ENCODE measurements at places on chromosomes 13 and 19.

DNA sequence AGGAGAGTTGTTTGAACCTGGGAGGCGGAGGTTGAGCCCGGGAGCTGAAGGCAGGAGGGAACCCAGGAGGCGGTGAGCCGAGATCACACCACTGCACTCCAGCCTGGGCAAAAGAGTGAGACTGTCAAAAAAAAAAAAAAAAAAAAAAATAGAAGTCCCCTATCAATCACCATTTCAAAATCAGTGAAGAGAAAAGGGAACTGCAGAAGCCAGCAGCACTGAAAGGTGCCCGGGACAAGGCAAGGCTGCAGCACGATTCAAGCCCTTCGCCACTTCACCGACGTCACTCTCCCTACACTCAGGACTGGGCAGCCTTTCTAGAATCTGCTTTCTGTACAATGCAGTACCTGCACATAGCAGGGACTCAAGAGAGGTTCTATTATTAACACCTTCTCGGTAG lies 21.9 kb upstream of the USP12 start:
- no peak for DNase-seq

GRCh38 chr19:10998666-10999065 lies 37.8 kb downstream of the SMARCA4 start:
- no peak for DNase-seq

DNA sequence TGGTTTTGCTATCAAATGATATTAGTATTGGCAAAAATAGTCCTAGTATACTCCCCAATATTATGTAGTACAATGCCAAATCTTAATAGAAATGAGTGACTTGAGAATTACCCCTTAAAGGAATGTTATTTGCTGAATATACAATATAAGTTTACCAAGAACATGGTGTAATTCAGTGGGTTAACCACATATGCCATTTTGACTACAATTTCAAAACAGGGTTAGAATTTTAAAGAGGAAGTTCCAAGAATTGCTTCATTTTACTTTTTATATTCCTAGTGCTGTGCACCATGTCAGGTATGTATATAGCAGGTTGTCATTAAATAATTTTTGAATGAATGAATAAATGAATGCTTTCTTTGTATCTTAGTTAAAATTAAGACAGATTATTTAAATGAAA lies 66.3 kb downstream of the LMO7 start:
- no peak for DNase-seq

- DNase-seq: no peak
These were observed 51.3 kb upstream of the ZNF536 start for GRCh38 chr19:30320916-30321315.

DNA sequence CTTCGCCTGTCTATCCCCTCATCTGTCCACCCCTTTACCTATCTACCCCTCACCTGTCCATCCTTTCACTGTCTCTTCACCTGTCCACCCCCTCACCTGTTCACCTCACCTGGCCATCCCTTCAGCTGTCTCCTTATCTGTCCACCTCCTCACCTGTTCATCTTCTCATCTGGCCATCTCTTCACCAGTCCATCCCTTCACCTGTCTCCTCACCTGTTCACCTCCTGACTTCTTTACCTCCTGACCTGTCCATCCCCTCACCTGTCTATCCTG lies 13.2 kb upstream of the KANK2 start:
- DNase-seq: no peak

- DNase-seq: no peak
These were observed 25.2 kb upstream of the XPO4 start for GRCh38 chr13:20927596-20928257.

- no peak for DNase-seq
These were observed 21.1 kb upstream of the ZNF766 start for GRCh38 chr19:52248241-52248640.

DNA sequence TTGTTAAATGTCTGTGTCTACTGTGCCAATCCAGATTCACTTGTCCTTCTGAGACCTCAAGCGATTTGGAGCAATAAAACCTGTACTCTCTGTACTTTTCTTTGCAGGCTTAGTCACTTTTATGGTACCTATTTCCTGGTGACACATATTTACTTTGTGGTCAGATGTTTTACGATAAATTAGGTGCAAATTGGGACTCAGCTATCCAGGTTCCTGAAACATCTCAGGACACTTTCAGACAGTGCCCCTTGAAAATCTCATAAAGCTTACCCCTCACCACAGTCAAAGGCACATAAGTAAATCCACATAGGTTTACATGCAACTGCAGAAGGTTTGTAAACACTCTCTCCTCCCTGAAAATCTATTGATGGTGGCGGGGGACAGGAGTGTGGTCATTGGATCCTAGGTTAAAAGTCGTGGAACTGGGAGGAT lies 438.8 kb downstream of the EFNB2 start:
- peak; percentile 27 for DNase-seq

DNA sequence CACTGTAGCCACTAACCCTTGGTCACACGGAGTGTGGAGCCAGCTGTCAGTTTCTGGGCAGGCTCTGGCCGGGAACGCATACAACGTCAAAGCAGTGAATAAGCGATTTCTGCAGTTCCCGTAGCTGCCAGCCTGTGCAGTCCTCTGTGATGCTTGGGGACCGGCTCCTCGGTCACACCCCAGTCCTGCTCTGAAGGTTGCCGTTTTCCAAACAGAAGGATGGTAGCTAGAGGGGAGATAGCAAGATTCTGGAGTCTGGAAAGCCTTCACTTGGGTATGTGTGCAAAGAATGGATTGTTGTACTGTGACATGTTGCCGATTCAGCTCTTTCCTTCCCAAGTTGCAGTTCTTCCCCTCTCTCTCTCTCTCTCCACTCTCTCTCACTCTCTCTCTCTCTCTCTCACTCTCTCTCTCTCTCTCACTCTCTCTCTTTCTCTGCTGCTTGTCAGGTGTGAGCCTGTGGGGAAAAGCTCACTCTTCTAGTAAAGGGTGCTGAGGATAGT lies 38.7 kb upstream of the C1QTNF9 start:
- DNase-seq: peak; percentile 46

DNA sequence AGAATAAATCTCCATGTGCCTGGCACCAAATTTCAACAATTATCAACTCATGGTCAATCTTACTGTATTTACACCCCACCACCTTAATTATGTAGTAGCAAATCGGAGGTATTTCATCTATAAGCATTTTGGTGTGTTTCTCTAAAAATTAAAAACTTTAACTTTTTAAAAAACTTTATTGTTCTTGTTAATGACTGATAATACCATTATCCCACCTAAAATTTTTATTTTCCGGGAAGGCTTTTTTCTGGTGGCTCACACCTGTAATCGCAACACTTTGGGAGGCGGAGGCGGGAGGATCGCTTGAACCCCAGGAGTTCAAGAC lies 453 bp upstream of the PDCD2L start:
- no peak for DNase-seq

DNA sequence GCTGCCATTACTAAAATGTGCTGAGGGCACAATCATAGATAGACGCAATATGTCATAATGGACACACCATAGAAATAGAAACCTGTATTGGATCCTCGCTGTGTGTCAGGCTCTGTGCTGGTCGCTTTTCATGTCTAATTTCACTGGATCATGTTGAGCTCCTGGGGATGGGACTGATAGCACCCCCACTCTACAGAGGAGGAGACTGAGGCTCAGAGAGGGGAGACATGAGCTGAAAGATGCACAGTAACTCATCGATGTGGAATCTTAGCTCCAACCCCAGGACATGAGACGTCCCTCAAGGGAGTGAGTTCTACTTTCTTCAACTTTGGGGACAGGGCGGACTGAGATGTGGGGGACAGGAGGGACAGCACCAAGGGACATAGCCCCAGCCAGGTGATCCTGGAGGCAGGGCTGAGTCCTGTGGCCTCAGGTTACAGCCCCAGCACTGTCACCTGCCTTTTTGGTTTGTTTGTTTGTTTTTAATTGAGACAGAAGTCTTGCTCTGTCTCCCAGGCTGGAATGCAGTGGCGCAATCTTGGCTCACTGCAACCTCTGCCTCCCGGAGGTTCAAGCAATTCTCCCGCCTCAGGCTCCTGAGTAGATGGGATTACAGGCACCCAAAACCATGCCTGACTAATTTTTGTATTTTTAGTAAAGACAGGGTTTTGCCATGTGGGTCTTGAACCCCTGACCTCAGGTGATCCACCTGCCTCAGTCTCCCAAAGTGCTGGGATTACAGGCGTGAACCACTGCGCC lies 6.6 kb upstream of the GIPC1 start:
- no peak for DNase-seq

GRCh38 chr19:48203222-48203793 lies 32.8 kb downstream of the ZSWIM9 start:
- no peak for DNase-seq

GRCh38 chr19:8491574-8491973 lies 10.9 kb downstream of the PRAM1 start:
- DNase-seq: no peak

DNA sequence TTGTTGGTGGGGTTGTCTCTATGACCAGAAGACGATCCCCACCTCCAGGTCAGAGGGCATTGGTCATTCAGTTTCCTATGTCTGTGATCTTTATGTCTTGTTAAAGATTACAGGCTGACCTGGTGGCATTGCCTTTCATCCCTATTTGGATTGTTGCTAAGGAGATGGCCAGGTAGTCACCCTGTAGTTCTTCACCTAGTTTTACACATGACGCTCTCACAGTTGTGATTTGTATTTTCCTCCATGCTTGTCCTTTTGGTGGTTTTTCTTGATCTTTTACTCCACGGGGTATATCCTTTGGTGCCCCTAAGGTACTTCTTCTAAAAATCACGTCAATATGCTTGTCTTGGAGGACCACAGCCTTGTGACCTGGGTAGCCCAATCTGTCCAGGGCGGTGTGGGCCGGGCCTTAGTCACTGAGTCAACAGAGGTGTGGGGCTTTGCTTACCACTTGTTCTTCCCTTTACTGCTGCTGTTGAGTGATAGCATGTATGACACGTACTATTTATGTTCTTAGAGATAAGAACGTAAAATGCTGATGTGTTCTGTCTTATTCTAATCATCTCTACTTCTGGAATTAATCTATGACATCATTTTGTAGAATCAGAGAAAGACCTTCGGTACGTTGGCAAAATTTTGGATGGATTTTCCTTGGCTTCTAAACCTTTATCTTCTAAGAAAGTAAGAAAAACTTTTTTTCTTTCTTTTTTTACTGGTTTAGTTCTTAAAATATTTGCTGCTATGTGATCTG lies 20.1 kb downstream of the GPATCH1 start:
- no peak for DNase-seq

DNA sequence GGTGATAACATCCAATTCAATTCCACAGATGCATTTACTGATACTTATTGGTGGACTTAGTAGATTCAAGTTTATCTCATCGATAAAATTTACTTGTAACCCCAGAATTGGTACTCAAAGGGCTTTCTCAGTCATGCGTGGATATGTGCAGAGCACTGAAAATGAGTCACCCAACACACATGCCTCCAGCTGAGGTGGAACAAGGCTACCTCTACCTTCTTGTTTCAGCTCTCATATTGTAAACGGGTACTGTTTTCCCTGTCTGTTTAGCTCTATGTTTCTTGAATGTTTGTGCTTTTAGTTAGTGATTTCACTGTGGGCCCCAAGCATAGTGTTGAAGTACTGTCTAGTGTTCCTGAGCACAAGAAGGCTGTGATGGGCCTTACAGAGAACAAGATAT lies 1.5 kb downstream of the LRRC63 start:
- DNase-seq: no peak

- no peak for DNase-seq
These were observed 27.1 kb downstream of the MBNL2 start for GRCh38 chr13:97249093-97249795.

GRCh38 chr13:23709536-23709935 lies 139.3 kb downstream of the TNFRSF19 start:
- DNase-seq: no peak

GRCh38 chr13:111859354-111860230 lies 207.4 kb upstream of the SOX1 start:
- no peak for DNase-seq

DNA sequence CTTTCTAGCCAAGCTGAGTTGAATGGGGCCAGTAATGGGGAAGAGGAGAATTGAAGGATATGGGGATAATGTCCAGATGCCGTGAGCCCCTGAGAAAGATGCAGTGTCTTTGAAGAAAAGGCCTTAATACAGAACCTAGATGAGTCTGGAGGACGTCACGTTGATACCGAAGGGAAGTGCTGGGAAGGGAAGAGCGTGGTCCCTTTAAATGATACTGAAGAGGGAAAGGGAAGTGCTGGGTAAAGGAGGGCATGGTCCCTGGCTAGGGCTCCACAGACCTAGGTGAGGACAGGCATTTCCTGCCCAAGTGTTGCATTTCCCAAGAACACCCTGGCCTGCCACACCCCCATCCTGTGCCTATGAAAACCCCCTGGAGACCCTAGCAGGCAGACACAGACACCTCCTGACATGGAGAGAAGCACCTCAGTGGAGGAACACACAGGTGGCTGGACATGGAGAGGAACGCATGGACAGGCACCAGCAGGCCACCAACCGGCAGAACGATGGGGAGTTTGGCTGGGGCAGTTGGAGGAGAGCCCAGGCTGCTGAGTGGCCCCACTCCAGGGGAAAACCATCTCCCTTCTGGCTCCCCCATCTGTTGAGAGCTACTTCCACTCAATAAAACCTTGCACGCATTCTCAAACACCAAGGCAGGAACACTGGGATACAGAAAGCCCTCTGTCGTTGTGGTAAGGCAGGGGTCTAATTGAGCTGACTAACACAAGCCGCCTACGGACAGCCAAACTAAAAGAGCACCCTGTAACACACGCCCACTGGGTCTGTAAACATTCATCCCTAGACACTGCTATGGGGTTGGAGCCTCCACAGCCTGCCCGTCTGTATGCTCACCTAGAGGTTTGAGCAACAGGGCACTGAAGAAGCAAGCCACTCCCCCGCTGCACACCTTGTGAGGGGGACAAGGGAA lies 34.9 kb upstream of the POMP start:
- no peak for DNase-seq

DNA sequence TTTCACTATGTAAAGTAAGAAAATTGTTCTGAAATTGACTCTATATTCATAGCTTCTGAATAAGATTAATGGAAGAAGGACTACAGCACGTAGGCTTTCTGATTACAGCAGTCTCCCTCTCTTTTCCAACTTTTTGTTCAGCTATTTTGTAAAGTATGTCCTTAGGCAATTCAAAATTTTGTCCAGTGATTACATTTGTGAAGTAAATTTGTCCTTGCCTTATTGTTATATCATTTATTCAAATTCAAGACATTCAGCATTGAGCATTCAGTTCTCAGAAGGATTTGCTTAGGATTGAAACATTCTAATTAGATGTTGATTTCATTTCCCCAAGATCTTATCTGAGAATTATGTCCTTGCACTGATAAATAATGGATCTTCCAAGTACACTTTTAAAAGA lies 76.6 kb downstream of the WDFY2 start:
- no peak for DNase-seq

DNA sequence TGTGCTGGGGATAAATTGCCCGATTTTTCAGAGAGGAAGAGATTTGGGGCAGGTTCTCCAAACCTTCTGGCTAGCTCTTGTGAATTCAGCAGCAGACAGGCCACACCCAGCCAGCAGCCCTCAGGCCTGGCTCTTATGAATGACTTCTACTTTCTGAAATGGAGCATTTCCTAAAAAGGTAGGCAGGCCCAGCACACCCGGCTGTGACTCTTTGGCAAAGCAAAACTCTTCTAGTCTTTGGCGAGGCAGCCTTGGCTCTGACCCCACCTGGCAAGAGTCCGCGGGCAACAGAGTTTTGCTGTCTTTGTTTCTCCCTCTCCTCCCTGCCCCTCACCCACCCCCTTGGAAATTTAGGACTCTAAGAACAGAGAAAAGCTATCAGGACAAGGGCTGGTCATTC lies 221.2 kb downstream of the ZNF536 start:
- no peak for DNase-seq

GRCh38 chr13:102040812-102041211 lies 361.0 kb downstream of the FGF14 start:
- DNase-seq: no peak

Data from urothelium cell line (cell line).